Mesothelial cell of epicardium (in vitro differentiated cells): ENCODE measurements at places on chromosomes 12 and 14. TPM values are rescaled to one million over a fixed set of nuclear protein-coding genes. Genes with fewer than 3 reads are reported as not detected.

DNA sequence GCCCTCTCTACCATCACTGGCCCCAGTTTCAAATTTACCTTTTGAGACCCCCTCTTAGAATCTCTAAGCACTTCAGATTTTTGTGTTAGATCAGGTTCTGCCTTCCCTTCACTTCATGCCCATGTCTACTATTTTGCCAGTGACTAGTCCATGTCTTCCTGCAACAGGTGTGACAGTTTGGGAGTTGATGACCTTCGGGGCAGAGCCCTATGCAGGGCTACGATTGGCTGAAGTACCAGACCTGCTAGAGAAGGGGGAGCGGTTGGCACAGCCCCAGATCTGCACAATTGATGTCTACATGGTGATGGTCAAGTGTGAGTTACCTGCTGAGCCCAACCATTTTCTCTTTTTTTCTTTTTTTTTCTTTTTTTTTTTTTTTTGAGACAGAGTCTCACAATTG, 5.8 kb upstream of the PA2G4 start:
- peaks cover 6% of the 10 kb centered on the region for H3K4me1 ChIP-seq
- H3K27me3 ChIP-seq, result peaks cover 3% of the 10 kb centered on the region
- no peak overlapping the region for H3K4me3 ChIP-seq
- peaks cover 19% of the 10 kb centered on the region for H3K36me3 ChIP-seq
- no peak for DNase-seq

The CSRP2 gene
- total RNA-seq, result 81.6 to 86.3 TPM (median 81.8 TPM) in 3 replicates

DNA sequence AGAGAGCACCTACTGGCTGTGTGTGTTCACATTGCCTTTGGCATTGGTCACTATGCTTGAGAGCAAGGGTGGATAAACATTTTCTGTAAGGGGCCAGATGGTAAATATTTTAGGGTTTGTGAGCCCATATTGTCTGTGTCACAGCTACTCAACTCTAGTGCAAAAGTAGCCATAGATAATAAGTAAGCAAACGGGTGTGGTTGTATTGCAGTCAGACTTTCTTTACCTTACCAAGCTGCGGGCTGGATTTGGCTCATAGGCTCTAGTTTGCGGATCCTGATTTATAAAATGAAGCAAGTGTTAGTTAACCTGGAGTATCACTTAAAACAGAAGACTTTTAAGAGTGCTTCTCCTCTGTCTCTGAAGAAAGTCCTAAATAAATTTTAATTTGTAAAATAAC, 169.0 kb downstream of the KICS2 start:
- peaks cover 22% of the 10 kb centered on the region for H3K36me3 ChIP-seq
- H3K4me1 ChIP-seq, result peaks cover 5% of the 10 kb centered on the region
- no peak overlapping the region for H3K27ac ChIP-seq
- H3K4me3 ChIP-seq, result no peak overlapping the region
- H3K27me3 ChIP-seq, result no peaks in the 10 kb centered on the region

DNA sequence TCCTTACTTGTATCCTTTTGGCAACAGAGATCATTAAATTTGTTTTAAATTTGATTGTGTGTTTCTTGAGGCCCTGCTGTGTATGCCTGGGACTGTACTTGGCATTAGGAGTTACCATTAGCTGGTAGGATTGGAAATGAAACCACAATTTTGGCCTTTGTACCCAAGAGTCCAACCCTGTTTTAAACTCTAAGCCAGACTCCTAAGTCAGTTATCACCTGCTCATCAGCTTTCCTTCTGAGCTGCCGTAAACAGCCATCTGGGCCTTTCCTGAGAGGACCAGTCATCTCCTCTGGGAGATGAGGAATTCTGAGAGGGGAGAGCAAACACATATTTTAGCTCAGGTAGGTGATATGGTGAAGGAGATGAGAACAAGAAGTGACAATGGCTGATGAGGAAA, 74.3 kb upstream of the SRSF5 start:
- peaks cover 38% of the 10 kb centered on the region for H3K4me1 ChIP-seq
- no peaks in the 10 kb centered on the region for H3K36me3 ChIP-seq
- no peak overlapping the region for H3K4me3 ChIP-seq
- H3K27ac ChIP-seq, result no peak overlapping the region
- no peak for DNase-seq
- H3K27me3 ChIP-seq, result no peaks in the 10 kb centered on the region

DNA sequence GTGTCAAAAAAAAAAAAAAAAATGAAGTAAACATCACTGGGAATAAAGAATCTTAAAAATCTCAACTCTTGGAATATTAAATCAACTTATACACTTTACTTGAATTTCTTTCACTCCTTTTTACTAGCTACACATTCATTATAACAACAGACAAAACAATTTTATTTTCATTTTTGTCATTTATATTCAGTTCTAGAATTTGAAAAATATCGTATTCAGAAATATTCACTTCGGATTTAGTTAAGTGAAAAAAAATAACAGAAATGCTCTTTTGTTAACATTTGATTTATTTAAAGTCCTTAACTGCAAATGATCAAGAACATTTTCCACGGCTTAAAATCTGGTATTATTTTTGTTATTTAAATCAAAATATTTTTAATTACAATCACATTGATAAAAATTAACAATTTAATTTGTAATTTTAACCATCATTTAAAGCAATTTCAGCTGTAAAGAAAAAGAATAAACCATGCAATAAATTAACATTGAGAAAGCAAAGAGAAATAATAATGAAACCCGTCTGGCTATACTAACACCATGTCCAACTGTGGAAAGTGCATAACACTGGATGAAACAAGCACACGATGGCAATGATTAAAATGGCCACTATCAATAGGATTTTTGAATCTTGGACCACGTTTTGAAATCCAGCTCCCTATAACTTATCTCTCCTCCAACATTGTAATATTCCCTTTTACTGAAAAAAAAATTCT, 5.2 kb downstream of the FOXA1 start:
- peaks cover 14% of the 10 kb centered on the region for H3K36me3 ChIP-seq
- H3K4me1 ChIP-seq, result peaks cover 40% of the 10 kb centered on the region
- H3K27me3 ChIP-seq, result peaks cover 95% of the 10 kb centered on the region
- no peak overlapping the region for H3K27ac ChIP-seq

The SLC5A8 gene
- not detected in 3 replicates for total RNA-seq

The OR5AU1 gene
- not detected in 3 replicates for total RNA-seq

The SLC25A47 gene
- 0.14 TPM in 1 of 3 replicates, not detected in the others for total RNA-seq

DNA sequence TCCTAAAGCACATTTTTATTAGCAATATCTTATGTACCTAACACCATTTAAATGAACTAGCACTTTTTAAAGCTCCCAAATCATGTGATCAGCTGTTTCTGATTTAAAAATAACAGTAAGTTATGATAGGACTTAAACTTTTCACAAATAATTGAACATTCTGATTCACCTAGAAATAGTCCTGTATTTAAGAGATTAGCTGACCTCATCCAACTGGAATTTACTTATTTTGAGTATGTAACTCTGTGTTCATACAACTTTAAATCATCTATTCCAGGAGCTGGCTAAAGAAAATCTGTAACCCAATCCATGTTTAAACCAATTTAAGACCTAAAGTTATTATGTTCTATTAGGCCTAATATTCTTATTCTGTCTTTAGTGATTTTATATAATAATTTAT, 184.3 kb downstream of the CCDC91 start:
- H3K36me3 ChIP-seq, result peaks cover 46% of the 10 kb centered on the region
- H3K27ac ChIP-seq, result no peak overlapping the region
- H3K4me3 ChIP-seq, result no peak overlapping the region
- no peak for DNase-seq
- no peaks in the 10 kb centered on the region for H3K27me3 ChIP-seq

GRCh38 chr12:15181017-15181683, 40.1 kb downstream of the RERG start:
- H3K4me3 ChIP-seq, result no peak overlapping the region
- peak overlapping the region; percentile 58 for H3K27ac ChIP-seq
- H3K4me1 ChIP-seq, result peaks cover 64% of the 10 kb centered on the region
- no peaks in the 10 kb centered on the region for H3K27me3 ChIP-seq
- H3K36me3 ChIP-seq, result peaks cover 3% of the 10 kb centered on the region

- DNase-seq, result peak; percentile 69
- peaks cover 9% of the 10 kb centered on the region for H3K4me1 ChIP-seq
- H3K4me3 ChIP-seq, result peak within 1 kb of the TSS; percentile 77
- H3K27me3 ChIP-seq, result peaks cover 11% of the 10 kb centered on the region
- H3K36me3 ChIP-seq, result no peaks in the 10 kb centered on the region
Observed at GRCh38 chr14:104865081-104865630, at the start of gene CEP170B. Gene CEP170B, plus strand, starts transcription at chr14:104865268. Its CDS starts 3,183 bp downstream, at chr14:104868451.

DNA sequence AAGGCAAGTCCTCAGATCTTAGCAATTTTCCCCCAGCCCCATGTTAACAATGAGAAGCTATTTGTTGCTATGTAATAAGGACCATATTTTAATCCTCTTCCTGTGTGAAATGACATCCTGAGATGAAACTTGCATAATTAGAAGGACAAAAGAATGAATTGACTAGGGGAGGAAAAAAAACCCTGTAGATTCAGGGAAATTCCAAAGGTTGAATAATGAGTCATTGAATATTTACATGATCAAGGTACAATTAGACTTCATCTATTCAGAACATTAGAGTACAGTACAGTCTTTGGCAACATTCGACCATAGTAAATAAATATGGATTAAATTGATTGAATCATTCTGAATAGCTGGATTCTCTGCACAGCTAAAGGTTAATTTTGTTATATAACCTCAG, 9.4 kb downstream of the MYBPC1 start:
- H3K27ac ChIP-seq, result no peak overlapping the region
- no peak overlapping the region for H3K4me3 ChIP-seq
- peaks cover 8% of the 10 kb centered on the region for H3K4me1 ChIP-seq
- no peaks in the 10 kb centered on the region for H3K36me3 ChIP-seq

GRCh38 chr12:71702590-71702989, 16.7 kb downstream of the TMEM19 start:
- DNase-seq, result no peak
- peaks cover 17% of the 10 kb centered on the region for H3K4me1 ChIP-seq
- H3K27me3 ChIP-seq, result no peaks in the 10 kb centered on the region
- no peak overlapping the region for H3K27ac ChIP-seq
- H3K4me3 ChIP-seq, result no peak overlapping the region

DNA sequence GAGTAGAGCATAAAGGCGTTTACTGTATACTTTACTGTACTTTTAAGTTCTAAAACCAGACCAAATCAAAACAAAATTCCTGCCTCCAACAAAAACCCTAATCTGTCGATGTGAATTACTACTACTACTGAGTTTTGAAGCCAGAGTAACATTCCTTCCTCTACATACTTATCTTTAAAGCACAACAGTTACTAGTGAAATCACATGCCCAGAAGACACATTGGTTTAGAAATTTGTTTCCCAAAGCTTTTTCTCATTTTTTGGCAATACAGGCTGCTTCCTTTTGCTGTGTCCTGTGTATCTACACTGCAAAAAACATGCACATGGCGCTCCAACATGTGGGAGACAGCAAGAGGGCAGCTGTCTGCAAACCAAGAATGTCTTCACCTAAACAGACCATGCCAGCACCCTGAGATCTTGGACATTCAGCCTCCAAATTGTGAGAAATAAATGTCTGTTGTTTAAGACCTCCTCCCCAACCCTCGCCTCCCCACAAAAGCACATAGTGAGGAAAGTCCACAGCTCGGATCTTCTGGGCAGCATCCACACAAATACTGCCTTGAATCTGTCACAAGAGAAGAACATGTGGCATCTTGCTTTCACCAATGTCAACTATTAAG, 21.1 kb downstream of the SETD3 start:
- H3K27me3 ChIP-seq, result no peaks in the 10 kb centered on the region
- DNase-seq, result no peak
- peaks cover 3% of the 10 kb centered on the region for H3K4me1 ChIP-seq
- peaks cover 21% of the 10 kb centered on the region for H3K36me3 ChIP-seq
- peak overlapping the region; percentile 2 for H3K27ac ChIP-seq

The CAPS2 gene
- total RNA-seq, result 19.7 to 21.5 TPM (median 21.3 TPM) in 3 replicates

DNA sequence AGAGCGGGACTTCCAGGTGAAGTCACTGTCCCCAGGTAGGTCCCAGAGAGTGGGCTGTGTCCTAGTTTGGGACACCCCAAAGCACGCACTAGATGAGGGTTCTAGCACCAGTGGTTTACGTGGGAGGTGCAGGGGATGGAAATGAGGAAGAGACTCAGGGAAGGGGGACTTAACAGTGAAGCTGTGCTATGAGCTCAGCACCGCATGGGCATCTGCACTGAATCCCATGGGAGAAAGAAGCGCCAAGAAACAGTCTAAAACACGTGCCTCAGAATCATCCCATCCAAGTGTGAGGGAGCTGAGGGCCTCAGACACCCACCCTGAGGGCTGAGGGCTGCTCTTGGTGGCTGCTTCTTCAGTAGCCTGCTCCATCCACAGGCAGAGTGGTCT, 71.5 kb upstream of the ZFP36L1 start:
- no peak overlapping the region for H3K4me3 ChIP-seq
- H3K27me3 ChIP-seq, result no peaks in the 10 kb centered on the region
- peaks cover 10% of the 10 kb centered on the region for H3K36me3 ChIP-seq
- no peak for DNase-seq

The LALBA gene
- not detected in 3 replicates for total RNA-seq
